Heart right ventricle (tissue), 16 donors: ENCODE measurements at places on chromosomes 11 and 22. TPM values are rescaled to one million over a fixed set of nuclear protein-coding genes. Genes with fewer than 3 reads are reported as not detected.

CHST1 gene
- total RNA-seq: 3.8 TPM

DNA sequence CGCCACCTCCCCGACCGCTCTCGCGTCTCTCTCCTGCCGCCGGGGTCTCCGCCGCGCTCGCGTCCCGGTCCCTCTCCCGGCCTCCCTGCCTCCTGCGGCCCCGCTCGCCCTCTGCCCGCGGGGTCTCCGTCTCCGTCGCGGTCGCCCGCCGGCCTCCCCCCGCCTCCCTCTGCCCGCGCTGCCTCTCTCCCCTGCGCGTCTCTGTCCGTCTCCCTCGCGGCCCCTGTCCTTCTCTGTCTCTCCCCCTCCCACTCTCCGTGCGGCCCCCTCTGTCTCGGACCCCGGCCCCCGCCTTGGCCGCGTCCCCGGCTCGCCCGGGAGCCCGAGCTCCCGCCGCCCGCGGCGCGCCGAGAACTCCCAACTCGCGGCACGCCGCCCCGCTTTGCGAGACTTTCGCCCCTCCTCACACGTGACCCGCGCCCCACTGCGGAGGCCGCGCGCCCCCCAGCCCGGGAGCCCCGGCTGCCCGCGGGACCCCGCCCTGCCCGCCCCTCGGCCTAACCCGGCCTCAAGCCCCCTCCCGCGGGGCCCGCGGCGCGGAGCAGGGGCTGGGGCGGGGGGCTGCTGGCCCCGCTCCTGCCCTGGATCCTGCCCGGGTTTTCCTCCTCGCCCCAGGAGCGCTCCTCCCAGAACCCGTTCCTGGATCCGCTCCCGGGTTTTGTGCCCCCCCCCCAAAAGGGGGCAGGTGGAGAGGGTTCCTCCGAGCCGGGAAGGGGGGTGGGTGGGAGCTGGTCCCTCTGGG is 702 bp upstream of the KCNJ4 start:
- peak overlapping the region; percentile 45 for H3K4me3 ChIP-seq
- no peak for DNase-seq
- H3K36me3 ChIP-seq: no peaks in the 10 kb centered on the region

DNA sequence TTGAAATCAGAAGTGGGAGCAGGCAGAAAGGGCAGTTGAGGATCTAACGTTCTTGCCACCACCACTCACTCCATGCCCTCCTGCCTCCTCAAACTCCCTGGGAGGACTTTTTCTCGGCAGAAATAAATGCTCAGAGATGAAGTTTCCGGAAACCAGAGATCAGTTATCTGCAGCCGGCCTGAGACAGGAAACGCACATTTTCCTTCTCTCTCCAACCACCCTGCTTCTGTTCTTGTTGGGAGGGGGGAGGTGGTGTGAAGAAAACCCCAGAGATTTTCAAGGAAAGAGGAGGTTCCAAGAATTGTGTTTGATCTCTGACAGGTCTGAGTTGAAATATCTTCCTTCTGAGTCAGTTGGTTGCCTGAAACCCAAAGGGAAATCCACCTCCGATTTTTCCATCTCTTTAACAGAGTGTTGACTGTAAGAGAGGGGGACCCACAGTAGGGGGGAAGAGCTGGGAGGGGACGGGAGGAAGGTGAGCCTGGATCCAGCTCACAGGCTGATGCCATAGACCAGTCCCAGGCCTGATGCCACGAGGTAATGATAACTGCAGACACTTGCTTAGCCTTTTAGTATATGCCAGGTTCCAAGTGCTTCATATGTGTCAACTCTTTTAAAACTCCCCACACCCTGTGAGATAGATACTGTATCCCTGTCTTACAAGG is 100.8 kb downstream of the TRAF6 start:
- DNase-seq: peak; percentile 23
- H3K36me3 ChIP-seq: peaks cover 59% of the 10 kb centered on the region
- no peak overlapping the region for H3K27ac ChIP-seq
- peaks cover 55% of the 10 kb centered on the region for H3K4me1 ChIP-seq
- H3K27me3 ChIP-seq: no peaks in the 10 kb centered on the region

DNA sequence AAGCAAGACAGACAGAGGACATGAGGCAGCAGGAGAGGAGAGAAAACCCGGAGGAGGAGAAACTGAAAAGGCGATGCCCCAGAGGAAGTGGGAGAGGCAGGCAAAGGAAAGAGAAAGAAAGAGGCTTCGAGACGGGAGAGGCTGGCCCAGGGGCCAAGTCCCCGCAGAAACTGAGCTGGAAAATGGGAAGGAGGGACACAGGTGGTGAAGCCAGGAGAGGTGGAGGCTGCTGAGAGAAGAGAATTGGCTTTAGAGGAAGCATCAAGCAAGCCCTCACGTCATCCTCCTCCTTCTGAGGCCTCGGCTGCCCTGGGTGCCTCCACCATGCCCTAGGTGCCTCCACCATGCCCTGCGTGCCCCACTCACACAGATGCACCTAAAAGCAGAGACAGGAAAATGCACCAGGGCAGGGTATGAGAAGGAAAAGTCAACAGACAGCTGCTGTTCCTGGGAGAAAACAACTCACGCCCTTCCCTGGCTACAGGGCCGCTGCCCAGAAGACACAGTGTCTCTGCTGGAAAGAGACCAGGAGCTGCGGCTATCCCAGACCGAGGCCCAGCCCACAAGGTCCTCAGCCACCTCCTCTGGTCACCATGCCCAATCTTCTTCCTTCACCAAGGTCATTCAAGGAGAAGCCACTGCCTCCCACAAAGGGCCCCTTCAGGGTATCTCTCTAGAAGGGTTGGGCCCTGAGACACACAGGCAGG is 14.3 kb downstream of the FXYD6 start:
- DNase-seq: no peak
- peak overlapping the region; percentile 84 for H3K27ac ChIP-seq

- DNase-seq: no peak
- H3K4me3 ChIP-seq: no peak overlapping the region
Measured at GRCh38 chr11:33923626-33924025, 31.8 kb upstream of the LMO2 start.

DNA sequence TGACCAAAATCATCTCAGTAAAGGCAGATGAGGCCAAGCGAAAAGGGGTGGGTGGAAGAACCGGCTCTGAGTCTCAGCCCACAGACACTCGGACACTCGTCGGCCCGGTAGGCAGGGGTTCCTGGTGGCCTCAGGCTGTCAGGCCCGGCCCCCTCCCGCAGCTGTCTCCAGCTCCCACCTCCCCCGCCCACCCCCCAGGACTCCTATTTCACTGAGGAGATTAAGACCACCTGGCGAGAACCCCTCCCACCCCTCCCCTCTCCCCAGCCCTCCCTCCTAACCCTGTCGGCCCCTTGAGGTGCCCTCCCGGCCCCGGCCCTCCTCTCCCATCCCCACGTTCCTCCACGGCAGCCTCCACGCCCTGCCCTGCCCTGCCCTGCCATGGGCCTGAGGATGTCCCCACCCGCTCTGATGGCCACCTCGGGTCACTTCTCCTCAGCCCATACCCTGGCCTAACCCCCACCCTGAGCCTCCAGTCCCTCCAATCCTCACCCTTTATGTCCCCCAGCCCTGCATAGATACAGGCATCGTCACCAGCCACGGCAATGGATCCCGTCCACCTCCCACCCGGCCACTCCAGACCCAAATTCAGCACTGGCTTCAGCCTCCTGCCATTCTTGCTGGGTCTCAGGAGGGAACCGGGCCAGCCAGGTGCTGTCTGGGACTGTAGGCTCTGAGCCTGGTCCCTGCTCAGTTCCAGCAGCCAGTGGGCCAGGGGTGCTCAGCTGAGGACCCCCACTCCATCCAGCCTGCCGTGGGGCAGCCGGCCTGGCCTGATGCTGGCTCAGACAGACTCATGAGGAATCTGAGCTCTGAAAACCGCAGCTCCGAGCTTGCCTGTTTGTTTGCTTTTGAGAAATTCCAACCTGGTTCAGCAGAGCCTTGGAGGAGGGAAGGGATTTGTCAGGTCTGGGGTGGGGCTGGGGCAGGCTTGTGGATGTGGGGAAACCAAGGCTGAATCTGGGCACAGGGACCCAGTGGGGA is 9.8 kb upstream of the TBX1 start:
- no peak for DNase-seq
- H3K27me3 ChIP-seq: peaks cover 22% of the 10 kb centered on the region

DNA sequence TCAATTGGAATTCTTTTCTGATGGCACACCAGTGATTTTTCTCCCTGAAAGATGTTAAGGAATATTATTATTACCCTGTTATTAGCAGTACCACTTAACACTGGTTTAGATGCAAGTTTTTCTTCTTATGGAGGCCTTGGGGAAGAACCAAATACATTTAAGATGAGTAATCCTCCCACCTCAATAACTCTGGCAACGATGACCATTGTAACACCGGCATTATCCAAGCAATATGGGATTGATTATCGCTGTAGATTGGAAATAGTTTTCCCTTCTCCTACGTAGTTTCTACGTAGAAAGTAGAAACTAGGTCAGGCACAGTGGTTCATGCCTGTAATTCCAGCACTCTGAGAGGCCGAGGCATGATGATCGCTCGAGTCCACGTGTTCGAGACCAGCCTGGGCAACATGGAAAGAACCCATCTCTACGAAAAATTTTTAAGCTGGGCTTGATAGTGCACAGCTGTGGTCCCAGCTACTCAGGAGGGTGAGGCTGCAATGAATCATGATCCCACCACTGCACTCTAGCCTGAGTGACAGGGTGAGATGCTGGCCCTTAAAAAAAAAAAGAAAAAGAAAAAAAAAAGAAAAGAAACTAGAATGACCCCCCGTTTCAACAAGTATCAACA is 45.5 kb downstream of the PACSIN2 start:
- no peak for DNase-seq
- peaks cover 17% of the 10 kb centered on the region for H3K4me1 ChIP-seq
- H3K27ac ChIP-seq: no peak overlapping the region
- H3K27me3 ChIP-seq: no peaks in the 10 kb centered on the region
- no peaks in the 10 kb centered on the region for H3K36me3 ChIP-seq
- H3K4me3 ChIP-seq: no peak overlapping the region

GRCh38 chr11:49208006-49208721 is at the start of gene FOLH1:
TSS of gene FOLH1 (minus strand) at chr11:49208602. CDS start at chr11:49208409, 193 bp downstream.
- H3K4me1 ChIP-seq: peaks cover 10% of the 10 kb centered on the region
- peaks cover 13% of the 10 kb centered on the region for H3K27me3 ChIP-seq
- H3K4me3 ChIP-seq: peak within 1 kb of the TSS; percentile 41
- DNase-seq: peak; percentile 13
- no peaks in the 10 kb centered on the region for H3K36me3 ChIP-seq

DNA sequence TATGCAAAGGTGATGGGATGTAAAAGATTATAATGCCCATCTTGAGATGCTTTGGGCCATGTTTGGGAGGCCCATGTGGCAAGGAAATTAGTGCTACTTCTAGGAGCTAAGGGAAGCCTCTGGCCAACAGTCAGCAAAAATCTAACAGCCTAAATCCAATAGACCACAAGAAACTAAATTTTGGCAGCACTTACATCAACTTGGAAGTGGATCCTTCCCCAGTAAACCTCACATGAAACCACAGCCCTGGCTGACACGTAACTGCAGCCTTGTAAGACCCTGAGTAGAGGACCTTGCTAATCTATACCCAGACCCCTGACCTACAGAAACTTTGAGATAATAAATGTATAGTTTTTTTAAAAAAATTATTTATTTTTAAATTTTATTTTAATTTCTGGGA is 13.1 kb upstream of the GRK3 start:
- DNase-seq: no peak
- no peaks in the 10 kb centered on the region for H3K36me3 ChIP-seq
- peaks cover 17% of the 10 kb centered on the region for H3K4me1 ChIP-seq
- H3K4me3 ChIP-seq: no peak overlapping the region
- no peaks in the 10 kb centered on the region for H3K27me3 ChIP-seq
